ENCODE measurements at places on chromosomes 6 and 20.

GRCh38 chr20:32321390-32321789 is 36.7 kb upstream of the ASXL1 start:
- no peak for DNase-seq

GRCh38 chr20:52731093-52731492 is 241.1 kb upstream of the TSHZ2 start:
- DNase-seq = no peak

- peak; percentile 60 for DNase-seq
Measured at GRCh38 chr20:57676589-57677583, 32.9 kb downstream of the PMEPA1 start.

- no peak for DNase-seq
Measured at GRCh38 chr6:16413399-16413798, 175.0 kb downstream of the GMPR start.

DNA sequence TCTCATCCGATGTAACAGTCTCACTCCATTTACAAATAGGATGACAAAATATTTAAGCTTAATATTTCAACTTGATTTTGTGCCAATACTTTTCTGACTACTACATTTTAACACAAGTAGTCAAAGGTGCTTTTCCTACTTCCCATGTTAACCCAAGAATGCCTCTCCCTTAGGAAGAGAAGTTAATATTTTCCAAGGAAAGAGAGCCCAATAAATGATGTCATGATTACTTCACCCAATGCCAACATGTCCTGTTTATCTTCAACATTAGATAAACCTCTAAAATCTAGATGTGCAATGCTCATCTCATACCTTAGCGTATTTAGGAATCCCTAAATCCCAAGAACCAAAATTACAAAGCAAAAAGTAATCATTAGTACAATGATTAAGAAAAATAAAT is 156.7 kb upstream of the TENT5A start:
- DNase-seq = no peak

- no peak for DNase-seq
Measured at GRCh38 chr6:27748661-27749060, 163.5 kb downstream of the OR2B2 start.

Measured in mucosa of descending colon (tissue), 3 donors.